ENCODE measurements at places on chromosomes 12 and 14.

- DNase-seq: no peak
Observed at GRCh38 chr14:54809767-54810166, 92.9 kb downstream of the GCH1 start.

DNA sequence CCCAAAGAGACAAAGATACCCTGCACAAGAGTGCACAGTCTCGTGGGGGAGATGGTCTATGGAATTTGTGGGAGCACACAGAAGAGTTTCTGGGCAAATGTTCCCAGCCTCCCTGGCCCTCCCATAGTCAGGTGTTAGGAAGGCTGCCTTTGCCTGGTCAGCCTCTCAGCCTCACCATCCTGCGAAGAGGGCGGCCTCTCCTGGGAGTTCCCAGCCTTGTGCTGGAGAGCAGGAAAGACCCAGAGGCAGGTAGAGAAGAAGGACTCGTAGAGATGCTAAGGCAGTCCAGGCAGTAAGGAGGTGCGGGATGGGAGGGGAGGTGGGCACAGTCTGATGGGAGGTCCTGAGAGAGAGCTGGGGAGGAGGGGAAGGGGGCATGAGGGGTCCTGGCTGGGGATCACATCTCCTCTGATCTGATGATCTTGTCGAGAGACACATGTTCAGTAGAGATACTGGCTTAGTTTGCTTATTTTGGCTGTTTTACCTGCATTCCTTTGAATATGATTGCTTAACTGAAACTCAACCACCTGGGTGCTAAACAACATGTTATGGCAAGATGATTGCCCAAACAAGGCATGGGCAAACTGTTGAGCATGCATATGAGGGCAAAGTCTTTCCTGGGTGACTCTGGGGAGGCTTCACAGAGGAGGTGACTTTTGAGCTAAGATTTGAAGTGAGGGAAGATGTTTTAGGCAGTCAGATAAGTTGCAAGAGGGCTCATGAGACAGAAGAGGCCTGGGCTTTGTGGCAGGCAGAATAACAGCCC is 10.5 kb downstream of the SERPINA6 start:
- DNase-seq: no peak

GRCh38 chr14:101601606-101602465 is 40.5 kb downstream of the DIO3 start:
- DNase-seq: no peak

GRCh38 chr12:47277972-47278448 is 198.3 kb upstream of the AMIGO2 start:
- DNase-seq: no peak

GRCh38 chr14:64061706-64062105 is 208.9 kb downstream of the SYNE2 start:
- DNase-seq: no peak

DNA sequence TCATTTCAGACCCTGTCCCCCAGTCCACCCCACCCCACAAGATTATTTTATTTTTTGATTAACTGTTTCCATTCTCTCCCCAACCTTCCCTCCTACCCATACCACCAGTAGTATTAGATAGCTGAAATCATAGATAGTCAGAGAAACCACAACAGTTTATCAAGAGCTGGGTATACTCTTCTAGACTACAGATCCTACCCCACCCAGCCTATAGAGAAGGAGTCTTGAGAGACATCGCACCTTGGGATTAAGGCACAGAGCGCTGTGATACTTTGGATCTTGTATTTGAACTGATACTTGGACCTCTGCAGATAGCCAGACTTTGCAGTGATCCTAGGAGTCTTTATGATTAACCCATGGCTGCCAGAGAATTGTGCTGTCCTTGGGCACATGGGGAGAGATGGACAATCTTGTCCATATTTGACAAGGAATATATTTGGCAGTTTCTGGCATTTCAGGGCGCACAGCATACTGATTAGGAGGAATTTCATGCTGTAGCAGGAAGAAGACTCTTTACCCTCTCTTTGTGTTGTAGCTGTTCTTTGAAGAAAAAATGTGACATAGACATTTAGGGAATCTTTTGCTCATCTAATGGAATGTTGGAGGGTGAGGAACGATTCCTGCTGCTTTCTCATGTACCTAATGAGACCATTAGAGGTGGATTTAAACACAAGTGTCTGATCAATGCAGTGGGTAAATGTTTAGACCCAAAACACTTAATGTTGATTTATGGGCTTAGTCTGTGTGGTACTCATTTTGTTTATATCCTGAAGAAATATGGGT is 982 bp downstream of the RBMS2 start:
- no peak for DNase-seq

DNA sequence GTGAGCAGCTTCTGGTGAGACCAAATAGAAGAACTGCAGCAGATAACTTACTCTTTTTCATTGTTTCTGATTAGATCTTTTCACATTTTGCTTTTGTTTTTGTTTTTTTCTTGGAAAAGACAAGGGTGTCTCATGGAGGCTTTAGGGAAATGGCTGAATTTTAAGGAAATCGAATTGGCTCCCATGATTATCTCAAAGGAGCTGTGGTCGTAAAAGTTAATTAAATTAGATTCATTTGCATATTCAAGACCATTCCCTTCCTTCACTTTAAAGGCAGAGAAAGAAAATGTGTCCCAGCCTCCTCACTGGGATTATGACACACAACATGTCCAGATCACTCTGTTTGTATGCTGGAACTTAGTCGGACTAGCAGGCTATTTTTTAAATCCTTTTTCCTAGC is 106.4 kb upstream of the MDM1 start:
- no peak for DNase-seq

- no peak for DNase-seq
Observed at GRCh38 chr12:116067892-116068291, 209.6 kb downstream of the MED13L start.

DNA sequence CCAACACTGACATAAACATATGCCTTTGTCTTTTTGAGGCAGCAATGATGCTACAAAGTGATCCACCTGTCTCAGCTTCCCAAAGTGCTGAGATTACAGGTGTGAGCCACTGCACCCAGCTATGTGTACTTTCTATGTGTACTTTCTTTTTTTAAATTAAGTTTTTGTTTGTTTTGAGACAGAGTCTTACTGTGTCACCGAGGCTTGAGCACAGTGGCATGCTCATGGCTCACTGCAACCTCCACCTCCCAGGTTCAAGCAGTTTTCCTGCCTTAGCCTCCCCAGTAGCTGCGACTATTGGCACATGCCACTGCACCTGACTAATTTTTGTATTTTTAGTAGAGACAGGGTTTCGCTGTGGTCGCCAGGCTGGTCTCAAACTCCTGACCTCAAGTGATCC is 172.5 kb upstream of the ALG10B start:
- no peak for DNase-seq

- DNase-seq: no peak
Observed at GRCh38 chr12:121717041-121717699, 4.6 kb downstream of the TMEM120B start.

- no peak for DNase-seq
Observed at GRCh38 chr12:8784290-8784888, 38.0 kb upstream of the A2ML1 start.

- DNase-seq: no peak
Observed at GRCh38 chr12:2129076-2129475, 76.3 kb downstream of the CACNA1C start.

DNA sequence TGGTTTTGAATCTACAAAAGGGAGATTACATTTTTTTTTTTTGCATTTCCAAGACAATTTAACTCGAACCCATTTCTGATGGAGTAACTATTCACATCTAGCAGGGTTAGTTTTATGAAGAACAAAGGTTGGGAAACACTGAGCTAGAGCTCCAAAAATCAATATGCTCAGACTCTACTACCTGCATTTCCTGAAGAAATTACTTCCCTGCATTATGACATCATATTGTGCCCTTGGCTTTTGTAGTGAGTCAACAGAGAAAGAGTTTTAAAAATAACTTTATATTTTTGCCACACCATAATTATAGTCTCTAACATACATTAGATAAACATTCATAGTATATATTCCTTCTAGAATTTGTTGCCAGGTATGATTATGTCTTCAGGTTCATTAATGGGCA is 14.8 kb downstream of the GRIP1 start:
- no peak for DNase-seq

- no peak for DNase-seq
Observed at GRCh38 chr14:36508418-36509068, 11.5 kb downstream of the NKX2-1 start.

DNA sequence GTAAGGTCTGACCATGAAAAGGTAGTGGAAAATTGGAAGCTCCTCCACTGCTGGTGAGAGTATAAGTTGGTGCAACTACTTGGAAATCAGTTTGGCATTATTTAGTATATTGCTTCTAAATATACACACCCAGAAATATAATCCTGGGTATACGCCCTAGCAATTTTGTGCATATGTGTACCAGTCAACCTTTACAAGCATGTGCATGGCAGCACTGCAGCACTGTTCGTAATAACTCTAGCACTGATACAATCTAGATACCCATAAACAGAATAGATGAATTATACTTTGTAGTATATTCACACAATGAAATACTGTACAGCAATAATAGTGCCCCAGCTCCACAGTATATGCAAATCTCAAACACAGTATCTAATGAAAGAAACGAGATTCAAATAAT is 265.9 kb downstream of the EMP1 start:
- no peak for DNase-seq

DNA sequence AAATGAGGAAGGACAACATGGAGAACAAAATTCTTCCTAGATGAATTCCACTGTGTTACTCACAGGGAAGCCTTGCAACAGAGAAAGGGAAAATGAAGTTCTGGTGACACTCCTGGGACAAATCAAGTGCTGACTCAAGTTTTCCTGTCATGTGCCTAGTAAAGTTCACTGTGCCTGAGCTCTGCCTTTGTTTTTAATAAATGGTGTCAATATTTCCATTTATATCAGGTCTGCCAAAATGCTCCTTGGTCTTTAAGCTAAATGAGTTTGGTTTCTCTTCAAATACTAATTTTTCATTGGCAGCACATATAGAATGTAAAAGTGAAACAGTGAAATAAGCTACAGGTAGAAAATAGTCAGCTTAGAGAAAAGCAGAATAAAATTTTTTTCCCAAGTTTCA is 33.0 kb downstream of the HIGD1C start:
- no peak for DNase-seq

DNA sequence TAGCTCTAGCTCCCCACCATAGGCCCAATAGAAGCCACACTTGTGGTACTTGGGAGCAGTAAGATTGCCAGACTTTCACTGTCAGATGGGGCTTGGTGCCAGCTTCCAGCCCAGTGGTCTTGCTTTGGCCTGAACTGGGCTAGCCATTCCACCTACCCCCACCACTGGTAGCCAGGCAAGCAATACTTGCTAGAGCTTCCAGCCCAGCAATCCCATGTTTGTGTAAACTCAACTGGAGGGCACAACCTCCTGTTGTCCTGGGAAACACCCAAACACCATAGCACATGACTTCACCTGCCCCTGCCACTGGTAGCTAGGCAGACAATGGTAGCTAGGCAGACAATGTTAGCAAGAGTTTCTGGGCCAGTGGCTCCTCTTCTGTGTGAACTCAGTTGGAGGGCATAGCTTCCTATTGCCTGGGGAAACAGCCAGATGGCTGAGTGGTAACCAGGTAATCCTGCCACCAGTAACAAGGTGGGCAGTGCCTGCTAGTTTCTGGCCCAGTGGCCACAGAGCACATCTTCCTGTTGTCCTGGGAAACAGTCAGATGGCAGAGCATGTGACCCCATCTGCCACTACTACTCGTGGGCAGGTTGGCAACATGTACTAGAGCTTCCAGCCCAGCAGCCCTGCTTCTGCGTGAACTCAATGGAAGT is 5.6 kb upstream of the OR6C76 start:
- DNase-seq: no peak

DNA sequence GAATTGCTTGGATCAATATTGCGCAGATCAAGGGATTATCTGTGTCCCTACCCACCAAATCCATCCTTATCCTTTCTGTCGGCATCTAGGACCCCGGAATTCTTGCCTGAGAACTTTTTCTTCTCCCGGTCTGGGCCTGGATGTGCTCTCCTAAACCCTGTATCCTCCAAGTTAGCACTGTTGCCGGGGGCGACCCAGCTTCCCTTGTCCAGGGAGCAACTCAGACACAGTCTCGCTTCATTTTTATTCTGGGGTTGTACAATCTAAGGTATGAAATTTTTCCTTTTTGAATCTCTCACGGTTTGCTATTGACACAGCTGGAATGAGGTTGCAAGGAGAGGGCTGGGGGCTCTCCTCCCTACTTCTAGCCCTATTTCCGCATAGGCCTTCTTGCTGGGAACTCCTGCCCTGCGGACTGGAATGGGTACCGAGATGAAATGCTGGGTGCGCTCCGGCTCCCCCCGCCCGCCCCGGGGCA is 403 bp upstream of the PNP start:
- no peak for DNase-seq

GRCh38 chr12:89276860-89277259 is 75.4 kb downstream of the DUSP6 start:
- no peak for DNase-seq

DNA sequence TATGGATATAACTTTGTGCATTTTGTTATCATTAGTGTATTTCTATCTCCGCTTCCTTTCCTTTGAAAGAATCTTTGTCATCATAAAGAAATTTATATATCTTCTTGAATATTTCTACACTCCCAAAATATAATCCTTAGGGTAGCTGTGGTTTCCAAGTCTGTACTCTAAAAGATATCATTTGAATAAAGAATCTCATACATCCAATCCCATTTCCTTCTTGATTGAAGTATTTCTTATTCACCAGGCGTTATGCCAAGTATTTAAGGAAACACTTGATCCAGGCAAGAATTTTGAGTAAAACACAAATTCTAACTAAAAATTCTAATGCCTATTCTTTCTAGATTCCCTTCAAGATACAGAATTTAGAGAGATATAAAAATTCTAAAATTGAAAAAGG is 821.8 kb downstream of the GALC start:
- no peak for DNase-seq

- no peak for DNase-seq
Observed at GRCh38 chr14:20418501-20418909, 5.2 kb upstream of the TEP1 start.

- DNase-seq: no peak
Observed at GRCh38 chr14:39175445-39176262, 600 bp downstream of the PNN start.

DNA sequence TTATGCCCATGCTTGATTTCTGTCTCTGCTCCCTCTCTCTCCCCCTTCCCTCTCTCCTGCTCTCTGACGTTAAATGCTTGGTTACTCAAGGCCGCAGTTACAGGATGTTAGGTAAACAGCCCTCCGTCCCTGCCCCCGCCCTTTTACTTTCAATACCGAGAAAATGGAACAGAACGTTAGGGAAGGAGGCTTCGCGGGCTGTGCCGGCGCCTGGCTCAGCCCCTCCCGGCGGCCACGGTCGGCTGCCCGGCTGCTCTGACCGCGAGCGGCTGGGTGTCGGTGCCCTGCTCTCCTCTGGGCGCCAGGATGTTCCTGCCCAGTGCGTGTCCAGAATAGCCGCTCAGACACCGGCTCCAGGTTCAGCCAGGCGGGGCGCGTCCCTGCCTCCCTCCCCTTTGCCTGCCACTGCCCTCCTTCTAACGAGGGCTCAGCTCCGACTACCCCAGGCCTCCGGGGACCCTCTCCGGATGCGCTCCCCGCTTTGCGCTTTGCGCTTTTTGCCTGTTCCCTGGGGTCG is 166.1 kb downstream of the ADCK1 start:
- no peak for DNase-seq
